Pancreas (tissue), 10 donors: ENCODE measurements at places on chromosomes 16 and 17. TPM values are rescaled to one million over a fixed set of nuclear protein-coding genes. Genes with fewer than 3 reads are reported as not detected.

- H3K36me3 ChIP-seq = no peaks in the 10 kb centered on the region
- H3K27ac ChIP-seq = peak overlapping the region; percentile 98
- DNase-seq = no peak
- H3K4me1 ChIP-seq = peaks cover 13% of the 10 kb centered on the region
- peak overlapping the region; percentile 62 for H3K4me3 ChIP-seq
Observed at GRCh38 chr17:82036634-82037091, 834 bp downstream of the DCXR start.

Gene USP22
- 22.7 TPM for polyA plus RNA-seq

GRCh38 chr17:57902800-57903759 lies 52.1 kb downstream of the CUEDC1 start:
- peaks cover 47% of the 10 kb centered on the region for H3K4me1 ChIP-seq
- no peaks in the 10 kb centered on the region for H3K27me3 ChIP-seq
- H3K36me3 ChIP-seq = no peaks in the 10 kb centered on the region
- H3K4me3 ChIP-seq = no peak overlapping the region
- H3K27ac ChIP-seq = peak overlapping the region; percentile 95
- peak; percentile 96 for DNase-seq

DNA sequence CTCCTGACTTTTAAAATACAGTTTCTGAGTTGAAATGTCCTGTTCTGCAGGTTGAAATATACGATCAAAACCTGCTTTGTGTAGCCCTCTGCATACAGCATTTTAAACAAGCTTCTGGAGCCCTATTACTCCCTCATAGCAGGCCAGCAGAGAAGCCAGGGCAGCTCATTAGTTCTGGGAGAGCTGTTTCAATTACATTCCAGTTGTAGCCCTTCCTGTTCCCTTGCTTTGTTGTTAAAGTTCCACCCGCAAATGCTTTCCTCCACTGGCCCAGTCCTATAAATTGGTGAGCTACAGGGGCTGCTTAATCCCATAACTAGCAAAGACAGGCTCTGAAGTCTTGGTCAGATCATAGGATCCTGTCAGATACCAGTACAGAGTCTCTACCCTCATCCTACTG lies 162.5 kb downstream of the SLC39A11 start:
- no peak for DNase-seq
- no peaks in the 10 kb centered on the region for H3K27me3 ChIP-seq
- no peaks in the 10 kb centered on the region for H3K4me1 ChIP-seq
- no peak overlapping the region for H3K4me3 ChIP-seq
- no peaks in the 10 kb centered on the region for H3K36me3 ChIP-seq
- H3K27ac ChIP-seq = no peak overlapping the region

DNA sequence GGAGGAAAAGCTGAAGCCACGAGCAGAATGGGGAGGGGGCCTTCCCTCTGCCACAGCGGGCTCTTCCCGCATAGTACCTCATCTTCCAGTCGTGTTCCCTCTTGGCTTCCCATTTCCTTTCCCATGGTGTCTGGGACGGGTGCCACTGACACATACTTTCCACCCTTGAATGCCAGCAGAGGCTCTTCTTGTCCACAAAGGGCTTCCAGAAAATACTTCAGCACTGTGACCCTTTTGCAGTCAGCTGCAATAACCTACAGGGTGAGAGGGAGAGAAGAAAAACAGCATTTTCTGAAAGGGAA lies 30.7 kb downstream of the HIC1 start:
- H3K36me3 ChIP-seq = no peaks in the 10 kb centered on the region
- H3K4me1 ChIP-seq = no peaks in the 10 kb centered on the region
- H3K27me3 ChIP-seq = no peaks in the 10 kb centered on the region

DNA sequence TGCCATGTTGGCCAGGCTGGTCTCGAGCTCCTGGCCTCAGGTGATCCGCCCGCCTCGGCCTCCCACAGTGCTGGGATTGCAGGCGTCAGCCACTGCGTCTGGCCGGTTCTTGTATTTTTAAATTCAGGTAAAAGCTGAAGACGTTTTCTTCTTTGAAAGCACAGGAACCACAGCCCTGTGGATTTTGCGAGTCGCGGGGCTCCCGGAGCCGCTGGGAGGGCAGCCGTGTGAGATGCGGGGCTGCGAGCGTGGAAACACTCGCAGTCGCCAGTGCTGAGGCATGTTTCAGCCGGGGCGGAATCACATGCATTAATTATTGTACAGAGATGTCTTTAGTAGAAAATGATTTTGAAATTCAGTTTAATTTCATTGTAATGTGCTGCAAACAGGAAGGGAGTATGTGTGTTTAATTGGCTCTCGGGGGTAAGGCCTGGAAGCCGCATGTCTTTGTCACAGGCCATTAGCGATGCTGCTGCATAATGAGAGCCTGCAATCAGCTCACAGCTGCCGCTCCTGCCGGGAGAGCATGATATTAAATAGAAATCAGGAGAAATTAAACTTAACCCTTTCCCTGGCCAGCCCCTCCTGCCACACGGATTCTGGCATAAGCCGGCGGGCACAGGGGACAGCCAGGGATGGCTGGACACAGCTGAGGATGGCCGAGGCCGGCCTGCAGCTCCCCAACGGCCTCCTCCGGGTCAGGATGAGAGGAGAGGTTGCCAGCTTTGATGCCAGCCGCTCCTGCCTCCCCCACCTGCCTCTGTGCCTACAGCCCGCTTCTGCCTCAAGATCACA lies 35.4 kb upstream of the CDH15 start:
- no peaks in the 10 kb centered on the region for H3K4me1 ChIP-seq
- DNase-seq = no peak
- no peak overlapping the region for H3K4me3 ChIP-seq

DNA sequence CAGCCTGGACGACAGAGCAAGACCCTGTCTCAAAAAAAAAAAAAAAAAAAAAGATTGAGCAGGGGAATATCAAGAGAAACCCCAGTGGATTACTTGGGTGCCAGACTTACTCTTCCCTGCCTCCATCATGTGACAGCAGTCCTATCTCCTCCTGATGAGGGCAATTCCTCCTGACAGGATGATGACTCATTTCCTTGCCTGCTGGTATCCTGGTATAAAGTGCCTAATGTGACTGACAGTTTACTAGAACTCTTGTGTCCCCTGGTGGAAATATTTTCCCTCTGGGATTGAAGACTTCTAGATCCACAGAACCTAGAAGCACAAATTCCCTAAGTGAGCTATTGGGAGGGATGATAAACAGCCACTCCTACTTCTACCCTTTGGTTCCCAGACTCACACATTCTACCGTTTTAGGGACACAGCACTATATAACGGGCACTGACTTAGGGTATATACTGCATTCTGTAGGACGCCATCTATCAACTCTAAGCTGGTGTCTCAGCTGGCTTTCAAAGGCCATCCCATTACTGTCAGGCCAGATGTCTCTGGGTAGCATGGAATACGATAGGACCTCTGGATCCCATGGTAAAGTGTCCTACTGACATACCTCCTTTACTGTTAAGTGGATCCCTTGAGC lies 114.6 kb upstream of the MED13 start:
- no peak overlapping the region for H3K27ac ChIP-seq
- no peak for DNase-seq
- H3K4me3 ChIP-seq = no peak overlapping the region
- no peaks in the 10 kb centered on the region for H3K27me3 ChIP-seq
- H3K4me1 ChIP-seq = no peaks in the 10 kb centered on the region

Gene MYH3
- 13.5 TPM for polyA plus RNA-seq

GRCh38 chr16:4570688-4571321 lies 14.7 kb downstream of the C16orf96 start:
- DNase-seq = no peak
- no peaks in the 10 kb centered on the region for H3K4me1 ChIP-seq
- no peak overlapping the region for H3K27ac ChIP-seq
- H3K36me3 ChIP-seq = no peaks in the 10 kb centered on the region
- H3K4me3 ChIP-seq = no peak overlapping the region

DNA sequence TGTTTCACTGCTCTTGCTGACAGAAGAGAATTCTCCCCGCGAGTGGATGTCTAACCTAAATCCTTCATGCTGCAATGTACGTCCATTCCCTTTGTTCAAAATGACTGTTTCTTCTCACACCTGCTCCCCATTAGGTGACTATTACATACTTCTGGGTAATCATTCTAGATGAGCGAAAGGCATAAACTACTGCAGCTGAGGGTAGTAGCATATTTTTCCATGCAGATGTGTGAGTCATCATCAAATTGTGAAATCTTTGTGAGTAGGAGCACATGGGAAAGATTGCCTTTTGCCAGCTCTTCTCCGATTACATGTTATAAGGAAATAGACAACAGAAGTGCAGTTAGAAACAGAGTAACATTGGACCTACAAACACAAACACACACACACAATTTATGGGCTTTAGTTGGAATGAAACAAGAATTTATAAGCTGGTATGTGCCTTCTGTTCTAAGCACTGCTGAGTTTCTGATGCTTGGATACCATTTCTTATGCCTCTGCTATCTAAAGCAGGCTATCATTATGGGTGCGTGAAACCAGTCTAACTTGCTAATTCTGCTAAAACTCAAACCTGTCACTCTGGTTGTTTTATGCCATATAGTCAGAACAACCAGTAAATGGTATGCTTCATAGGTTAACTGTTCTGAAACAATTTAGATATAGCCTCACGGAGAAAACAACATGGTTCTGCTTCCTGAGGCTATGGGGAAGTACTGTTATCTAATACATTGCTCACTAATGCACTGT lies 346.9 kb upstream of the PSMD7 start:
- no peak for DNase-seq
- H3K27me3 ChIP-seq = no peaks in the 10 kb centered on the region
- H3K36me3 ChIP-seq = no peaks in the 10 kb centered on the region
- peak overlapping the region; percentile 39 for H3K27ac ChIP-seq
- no peak overlapping the region for H3K4me3 ChIP-seq

DNA sequence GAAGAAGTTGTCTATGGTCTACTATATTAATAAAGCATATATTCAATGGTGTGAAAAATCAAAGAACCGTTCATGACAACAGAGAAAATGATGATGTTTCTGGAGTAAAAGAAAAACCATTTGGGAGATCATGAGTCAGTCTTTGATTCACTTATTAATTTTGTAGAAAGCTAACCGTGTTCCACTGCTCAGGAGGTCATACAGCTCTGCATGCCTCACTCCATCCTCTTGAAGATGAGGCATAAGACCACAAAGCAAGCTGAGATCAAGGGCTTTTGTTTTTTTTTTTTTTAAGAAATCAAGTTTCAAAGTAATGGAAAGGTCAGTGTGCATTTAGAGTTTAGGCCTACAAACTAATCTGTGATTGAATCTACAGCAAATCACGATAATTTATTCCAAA lies 206.4 kb downstream of the CEP112 start:
- no peak overlapping the region for H3K4me3 ChIP-seq
- H3K36me3 ChIP-seq = no peaks in the 10 kb centered on the region
- H3K27ac ChIP-seq = no peak overlapping the region
- H3K27me3 ChIP-seq = no peaks in the 10 kb centered on the region

GRCh38 chr16:79809376-79809775 lies 208.8 kb upstream of the MAF start:
- no peak for DNase-seq
- H3K27ac ChIP-seq = no peak overlapping the region
- H3K27me3 ChIP-seq = no peaks in the 10 kb centered on the region
- no peaks in the 10 kb centered on the region for H3K4me1 ChIP-seq
- no peak overlapping the region for H3K4me3 ChIP-seq

DNA sequence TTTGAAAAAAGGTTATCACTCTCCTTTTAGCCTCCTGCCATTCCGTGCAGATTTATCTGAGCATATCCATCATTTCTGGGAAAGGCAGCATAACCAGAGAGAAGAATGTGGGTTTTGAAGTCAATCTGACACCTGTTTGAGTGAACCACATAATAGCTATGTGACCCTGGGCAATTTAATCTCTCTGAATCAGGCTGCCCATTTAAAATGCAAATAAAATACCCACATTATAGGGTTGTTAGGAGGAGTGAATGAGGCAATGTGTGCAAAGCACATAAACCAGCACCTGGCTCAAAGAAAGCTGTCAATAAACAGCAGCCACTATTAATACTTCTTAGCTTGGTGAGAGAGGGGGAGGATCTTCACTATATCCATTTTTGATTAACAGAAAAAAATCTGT lies 88.0 kb downstream of the CACNG1 start:
- no peak overlapping the region for H3K4me3 ChIP-seq
- H3K36me3 ChIP-seq = no peaks in the 10 kb centered on the region
- DNase-seq = no peak
- H3K4me1 ChIP-seq = peaks cover 7% of the 10 kb centered on the region
- H3K27ac ChIP-seq = no peak overlapping the region
- H3K27me3 ChIP-seq = no peaks in the 10 kb centered on the region

GRCh38 chr16:8806272-8806983 lies 8.8 kb downstream of the PMM2 start:
- no peak for DNase-seq
- H3K36me3 ChIP-seq = no peaks in the 10 kb centered on the region
- H3K27ac ChIP-seq = no peak overlapping the region
- no peak overlapping the region for H3K4me3 ChIP-seq
- H3K4me1 ChIP-seq = no peaks in the 10 kb centered on the region

DNA sequence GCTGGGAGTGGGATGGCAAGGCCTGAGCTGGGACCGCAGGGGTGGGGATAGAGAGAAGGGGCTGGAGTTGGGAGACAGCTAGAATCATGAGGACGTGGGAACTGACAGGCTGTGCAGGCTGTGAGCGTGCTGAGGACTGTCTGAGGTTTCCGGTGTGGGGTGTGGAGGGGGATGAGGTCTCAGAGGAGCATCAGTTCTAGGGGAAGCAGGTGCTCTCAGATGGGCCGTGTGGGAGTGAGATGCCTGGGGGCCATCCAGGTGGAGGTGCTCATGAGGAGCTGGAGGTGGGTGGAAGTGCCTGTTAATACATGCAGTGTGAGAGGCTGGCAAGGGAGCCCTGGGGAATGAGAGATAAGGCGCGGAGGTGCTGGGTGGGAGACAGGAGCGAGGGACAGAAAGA lies 27.2 kb downstream of the HASPIN start:
- DNase-seq = no peak
- H3K27ac ChIP-seq = no peak overlapping the region
- H3K4me1 ChIP-seq = no peaks in the 10 kb centered on the region
- H3K36me3 ChIP-seq = no peaks in the 10 kb centered on the region

DNA sequence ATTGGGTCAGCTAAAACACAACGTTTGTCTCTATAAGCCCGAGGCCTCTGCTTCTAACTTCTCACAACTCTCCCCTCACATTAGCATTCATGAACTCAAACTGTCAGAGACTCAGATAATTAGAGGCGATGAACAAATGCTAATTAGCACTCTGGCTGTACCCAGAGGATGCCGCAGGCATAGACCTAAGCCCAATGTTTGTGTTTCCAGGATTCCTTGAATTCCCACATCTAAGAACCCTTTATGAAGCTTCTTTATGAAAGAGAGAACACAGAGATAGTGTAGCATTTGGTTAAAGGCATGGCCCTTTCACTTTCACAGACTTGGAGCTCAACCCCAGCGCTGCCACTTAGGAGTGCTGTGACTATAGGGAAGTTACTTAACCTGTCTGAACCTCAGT lies 512.2 kb downstream of the GRIN2A start:
- H3K4me3 ChIP-seq = no peak overlapping the region
- no peaks in the 10 kb centered on the region for H3K4me1 ChIP-seq
- no peak overlapping the region for H3K27ac ChIP-seq

GRCh38 chr17:71919186-71919585 lies 201.6 kb upstream of the SOX9 start:
- no peaks in the 10 kb centered on the region for H3K27me3 ChIP-seq
- DNase-seq = no peak
- no peaks in the 10 kb centered on the region for H3K4me1 ChIP-seq
- H3K27ac ChIP-seq = no peak overlapping the region

Gene HP
- polyA plus RNA-seq = 43.5 TPM
